ENCODE measurements at places on chromosomes 2 and 18.

DNA sequence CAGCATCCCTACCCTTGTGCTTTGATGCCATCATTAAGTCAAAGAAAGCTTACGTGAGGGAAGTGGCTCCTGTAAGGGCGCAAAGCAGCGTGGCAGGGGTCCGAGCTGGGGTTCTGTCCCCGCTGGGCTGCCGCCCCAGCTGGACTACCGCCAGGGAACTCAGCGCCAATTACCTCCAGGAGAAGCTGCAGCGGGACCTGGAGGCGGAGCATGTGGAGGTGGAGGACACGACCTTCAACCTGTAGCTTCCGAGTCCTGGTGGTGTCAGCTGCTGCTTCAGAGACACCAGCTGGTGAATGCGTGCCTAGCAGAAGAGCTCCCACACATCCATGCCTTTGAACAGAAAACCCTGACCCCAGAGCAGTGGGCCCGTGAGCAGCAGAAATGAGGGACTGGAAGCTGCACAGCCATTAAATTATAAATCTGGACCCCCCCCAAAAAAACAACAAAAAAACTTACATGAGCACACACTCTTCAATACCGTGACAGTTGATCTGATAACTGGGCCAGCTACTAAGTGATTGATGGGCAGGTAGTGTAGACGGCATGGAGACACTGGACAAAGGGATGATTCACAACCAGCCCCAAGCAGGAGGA, 20.1 kb upstream of the YES1 start:
- no peak for DNase-seq

DNA sequence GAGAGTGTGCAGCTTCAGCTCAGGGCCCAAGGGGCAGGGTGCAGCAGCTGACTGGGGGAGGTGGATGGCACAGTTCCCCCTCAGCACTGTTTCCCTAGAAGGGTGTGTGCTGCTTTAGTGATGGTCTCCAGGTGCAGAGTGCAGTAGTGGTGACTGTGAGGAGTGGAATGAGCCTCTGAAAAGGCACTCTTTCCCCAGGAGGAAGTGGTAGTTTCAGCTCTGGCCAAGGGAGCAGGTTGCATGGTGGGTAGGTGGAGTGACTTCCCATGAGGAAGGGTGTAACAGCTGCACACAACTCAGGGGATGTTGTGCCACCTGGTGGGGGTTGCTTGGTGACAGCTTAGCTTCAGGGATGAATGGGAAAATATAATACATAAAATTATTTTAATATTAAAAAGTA, 251.5 kb upstream of the NXPH2 start:
- DNase-seq, result no peak

DNA sequence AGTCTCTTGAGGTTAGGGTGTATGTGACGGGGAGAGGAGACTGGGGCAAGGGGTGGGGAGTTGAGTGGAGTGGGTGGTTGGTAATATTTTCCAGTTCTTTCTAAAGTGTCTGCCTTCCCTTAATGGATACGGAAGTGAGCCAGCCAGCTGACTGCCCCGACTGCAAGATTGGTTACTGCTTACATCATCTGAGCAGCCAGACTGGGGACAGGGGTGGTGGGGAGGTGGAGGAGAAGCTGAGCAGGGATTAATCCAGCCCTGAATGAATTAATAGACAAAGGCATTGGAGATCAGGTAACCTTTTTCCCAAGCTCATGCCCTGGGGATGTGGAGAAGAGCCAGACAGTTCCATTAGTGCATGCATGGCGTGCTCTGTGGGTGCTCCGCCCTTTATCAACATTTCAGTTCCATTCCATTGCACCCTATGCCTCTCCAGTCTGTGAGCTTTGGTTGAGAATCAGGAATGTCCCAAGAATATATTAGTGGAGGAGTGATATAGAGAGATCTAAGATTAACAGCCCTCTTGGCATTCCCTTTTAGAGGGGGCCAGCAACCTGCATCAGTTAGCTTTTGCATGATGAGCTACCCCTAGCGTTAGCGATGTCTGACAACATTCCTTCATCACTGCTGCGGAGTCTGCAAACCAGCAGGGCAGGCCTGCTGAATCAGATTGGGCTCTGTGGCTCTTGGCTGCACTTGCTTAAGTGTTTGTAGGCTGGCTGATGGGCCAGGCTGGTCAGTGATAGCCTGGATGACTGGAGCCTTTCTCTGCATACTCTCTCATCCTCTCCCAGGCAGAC, 67.4 kb downstream of the TNP1 start:
- DNase-seq, result no peak

GRCh38 chr2:120678251-120678650, 57.4 kb upstream of the GLI2 start:
- no peak for DNase-seq

GRCh38 chr2:160194351-160194750, 5.7 kb downstream of the ITGB6 start:
- no peak for DNase-seq

GRCh38 chr2:141767051-141767450, 363.8 kb downstream of the LRP1B start:
- no peak for DNase-seq

All from neural crest cell (in vitro differentiated cells).